ENCODE measurements at places on chromosomes 2 and 18.

DNA sequence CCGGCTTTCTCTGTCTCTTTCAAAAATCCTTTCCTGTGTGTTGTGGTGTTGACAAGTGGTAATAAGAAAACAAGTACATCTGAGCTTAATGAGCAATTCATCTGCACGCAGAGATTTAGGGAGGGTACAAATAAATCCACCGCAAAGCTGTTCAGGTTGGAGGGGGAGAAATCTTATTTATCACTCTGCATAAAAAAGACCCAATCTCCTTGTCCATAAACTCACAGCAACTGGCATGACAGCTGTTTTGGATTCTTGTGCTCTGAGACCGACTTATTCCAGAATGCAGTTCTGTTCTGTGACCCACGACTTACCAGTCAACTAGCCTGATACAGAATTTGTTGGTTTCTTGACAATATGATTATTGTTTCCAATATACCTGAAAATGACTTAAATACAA lies 380.1 kb downstream of the SOX11 start:
- no peak for DNase-seq

DNA sequence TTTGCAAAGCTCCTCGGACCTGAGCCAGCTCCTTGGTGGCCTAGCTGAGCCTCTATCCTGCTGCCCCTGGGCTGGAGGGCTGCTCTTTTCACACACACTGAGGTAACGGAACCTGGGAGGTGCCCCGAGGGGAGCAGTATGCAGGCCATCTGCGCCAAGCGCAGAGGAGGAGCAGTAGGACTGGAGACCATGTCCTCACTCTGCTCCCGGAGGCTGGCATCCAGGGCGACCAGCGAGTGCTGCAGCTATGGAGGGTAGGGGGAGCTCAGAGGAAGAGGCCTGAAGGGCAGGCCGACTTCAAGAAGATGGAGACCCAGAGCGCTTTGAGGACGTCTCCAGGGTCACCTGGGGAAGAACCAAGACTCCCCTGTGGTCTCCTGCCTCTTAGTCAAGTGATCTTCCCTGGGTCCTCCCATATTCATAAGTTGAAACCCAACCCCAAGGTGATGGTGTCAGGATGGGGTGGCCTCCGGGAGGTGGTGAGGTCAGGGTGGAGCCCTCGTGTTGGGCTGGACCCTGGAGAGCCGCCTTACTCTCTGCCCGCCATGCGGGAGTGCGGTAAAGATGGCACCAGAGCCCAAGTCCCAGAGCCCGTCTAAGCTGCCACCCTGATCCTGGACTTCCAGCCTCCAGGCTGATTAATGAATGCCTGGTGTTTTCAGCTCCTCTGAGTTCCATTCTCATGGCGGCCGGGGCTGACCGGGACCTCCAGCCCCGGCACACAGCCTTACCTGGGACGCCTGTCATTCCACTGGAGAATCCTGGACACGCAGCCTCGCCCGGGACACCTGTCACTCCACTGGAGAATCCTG lies 160.7 kb downstream of the NDUFA10 start:
- no peak for DNase-seq

- DNase-seq: no peak
Measured at GRCh38 chr2:202965810-202966460, 48.7 kb upstream of the NBEAL1 start.

DNA sequence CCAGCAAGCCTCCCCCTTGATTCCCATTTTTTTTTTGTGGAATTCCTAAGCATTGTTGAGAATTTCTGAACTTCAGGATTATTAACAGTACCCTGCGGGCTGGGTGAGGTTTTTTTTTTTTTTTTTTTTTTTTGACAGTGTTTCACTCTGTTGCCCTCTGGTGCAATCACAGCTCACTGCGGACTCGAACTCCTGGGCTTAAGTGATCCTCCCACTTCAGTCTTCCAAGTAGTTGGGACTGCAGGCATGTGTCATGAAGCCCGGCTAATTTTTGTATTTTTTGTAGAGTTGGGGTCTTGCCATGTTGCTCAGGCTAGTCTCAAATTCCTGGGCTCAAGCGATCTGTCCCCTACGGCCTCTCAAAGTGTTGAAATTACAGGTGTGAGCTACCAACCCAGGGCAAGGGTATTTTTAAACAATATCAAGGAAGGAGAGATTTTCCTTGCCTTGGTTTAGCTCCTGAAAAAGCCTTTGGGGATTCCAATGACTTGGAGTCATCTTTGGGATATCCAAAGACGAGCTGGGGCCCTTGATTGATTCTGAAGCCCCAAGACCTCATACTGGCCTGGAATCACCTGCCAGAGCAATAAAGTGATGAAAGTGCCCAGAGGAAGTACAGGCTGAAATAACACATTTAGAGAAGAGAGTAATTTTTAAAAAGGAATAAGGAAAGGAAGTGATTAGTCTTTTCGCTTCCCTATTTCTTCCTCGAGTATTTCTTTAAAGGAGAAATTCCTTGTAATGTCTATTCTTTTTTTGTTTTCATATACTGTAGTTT lies 240.2 kb downstream of the TGIF1 start:
- no peak for DNase-seq

DNA sequence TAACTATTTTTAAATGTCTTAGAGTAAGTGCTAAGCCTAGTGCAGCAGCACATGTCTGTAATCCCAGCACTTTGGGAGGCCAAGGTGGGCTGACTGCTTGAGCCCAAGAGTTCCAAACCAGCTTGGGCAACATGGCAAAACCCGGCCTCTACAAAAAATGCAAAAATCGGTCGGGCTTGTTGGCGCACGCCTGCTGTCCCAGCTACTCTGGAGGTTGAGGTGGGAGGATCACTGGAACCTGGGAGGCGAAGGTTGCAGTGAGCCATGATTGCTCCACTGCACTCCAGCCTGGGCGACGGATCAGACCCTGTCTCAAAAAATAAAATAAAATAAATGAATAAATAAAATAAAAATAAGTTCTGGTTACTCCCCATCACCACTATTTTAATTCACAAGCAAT lies 783.4 kb downstream of the ERBB4 start:
- no peak for DNase-seq

GRCh38 chr18:49910019-49910418 lies 96.7 kb upstream of the ACAA2 start:
- DNase-seq: no peak

GRCh38 chr2:12170121-12170520 lies 423.7 kb downstream of the LPIN1 start:
- no peak for DNase-seq

GRCh38 chr2:120920454-120921148 lies 184.9 kb downstream of the GLI2 start:
- no peak for DNase-seq

- DNase-seq: no peak
Measured at GRCh38 chr2:24707143-24707542, 86.0 kb downstream of the PTRHD1 start.

DNA sequence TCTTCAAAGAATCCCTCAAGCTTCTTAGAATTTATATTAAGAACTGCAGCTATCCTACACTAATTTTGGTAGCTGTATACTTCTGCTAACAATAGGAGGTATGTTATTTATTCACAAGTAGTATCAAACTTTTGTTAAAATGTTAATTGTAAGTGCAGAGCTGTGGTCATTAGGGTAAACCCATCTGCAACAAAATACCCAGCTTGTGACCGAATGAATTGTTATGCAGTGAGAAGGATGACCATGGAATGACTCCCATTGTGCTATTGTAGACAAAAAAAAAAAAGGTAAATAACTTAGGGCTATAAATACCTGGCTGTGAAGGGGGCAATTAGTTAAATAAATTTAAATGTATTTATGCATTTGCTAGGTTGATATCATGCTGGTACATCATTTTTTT lies 186.1 kb downstream of the ADCYAP1 start:
- DNase-seq: no peak

DNA sequence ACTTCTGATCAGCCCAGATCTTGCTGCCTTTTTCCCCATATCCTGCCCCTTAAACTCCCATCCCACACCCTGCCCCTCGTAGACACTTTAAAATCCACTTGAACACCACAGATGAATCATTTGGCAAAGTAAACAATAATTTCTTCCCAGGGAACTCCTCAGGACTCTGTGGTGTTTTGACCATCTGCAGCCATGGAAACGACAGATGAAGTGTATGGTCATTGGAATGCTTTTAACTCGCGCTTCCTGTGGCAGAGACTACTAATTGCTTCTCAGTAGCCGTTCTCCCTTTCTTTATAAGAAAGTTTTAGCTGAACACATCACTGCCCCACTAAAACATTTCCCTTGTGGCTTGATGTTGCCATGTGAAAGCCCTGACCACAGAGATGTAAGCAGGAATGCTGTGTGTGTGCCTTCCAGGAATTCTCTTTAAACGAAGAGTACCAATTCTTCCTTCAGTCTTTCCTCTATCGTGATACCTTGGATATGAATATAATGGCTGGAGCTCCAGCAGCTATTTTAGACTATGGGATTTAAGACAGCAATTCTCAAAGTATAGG lies 92.7 kb upstream of the PARD3B start:
- no peak for DNase-seq

DNA sequence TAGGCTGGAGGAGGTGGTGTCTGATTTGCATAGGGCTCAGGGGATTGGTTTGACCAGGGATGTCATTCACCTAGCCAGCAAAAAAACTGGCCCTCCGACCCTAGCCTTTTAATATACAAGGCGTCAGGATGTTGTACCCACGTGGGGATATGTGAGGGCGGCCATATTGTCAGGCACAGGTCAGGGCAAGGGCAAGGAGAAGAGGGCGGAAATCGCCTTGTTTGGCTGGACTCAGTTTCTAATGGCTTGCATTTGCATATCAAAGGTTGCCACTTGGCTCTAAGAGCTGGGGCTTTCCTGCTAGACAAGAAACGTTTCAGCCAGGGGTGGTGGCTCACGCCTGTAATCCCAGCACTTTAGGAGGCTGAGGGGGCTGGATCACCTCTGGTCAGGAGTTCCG lies 24.9 kb upstream of the PDCL3 start:
- no peak for DNase-seq

DNA sequence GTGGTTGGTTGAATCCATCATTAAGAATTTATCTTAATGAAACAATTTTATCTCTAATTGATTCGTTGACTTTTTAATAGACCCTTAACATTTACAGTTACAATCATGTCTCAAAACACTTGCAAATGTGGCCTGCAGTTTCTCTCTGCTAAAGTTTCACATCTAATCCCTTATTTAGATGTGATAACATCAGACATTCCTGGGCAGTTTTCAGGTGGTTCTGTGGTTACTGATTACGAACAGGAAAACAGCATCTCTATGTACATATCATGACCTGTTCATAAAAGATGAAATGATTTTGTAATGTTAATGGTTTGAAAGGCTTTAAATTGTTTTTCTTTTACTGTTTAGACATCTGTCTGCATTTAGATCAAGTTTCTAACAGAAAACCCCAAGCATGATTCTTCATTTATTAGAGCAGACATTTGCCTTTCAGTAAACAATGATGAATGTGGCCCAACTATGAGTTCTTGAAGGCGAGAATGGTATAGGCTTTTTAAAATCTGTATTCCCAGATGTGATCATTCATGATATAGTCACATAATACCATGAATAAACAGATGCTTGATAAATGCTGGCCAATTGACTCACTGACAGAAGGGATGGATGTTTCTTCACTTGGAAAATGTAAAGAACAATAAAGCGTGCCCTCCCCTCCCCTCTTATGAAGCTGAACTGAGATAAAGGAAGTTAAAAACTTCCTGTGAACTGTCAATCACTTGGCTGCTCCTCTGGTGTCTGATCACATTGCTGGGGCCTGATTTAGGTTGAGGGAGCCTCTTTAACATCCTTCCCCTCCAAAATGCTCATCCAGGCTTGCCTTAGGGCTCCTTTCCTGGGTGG lies 3.5 kb downstream of the CAPN14 start:
- DNase-seq: no peak

- DNase-seq: peak; percentile 85
Measured at GRCh38 chr2:172253190-172254052, 150.7 kb upstream of the DLX2 start.

GRCh38 chr18:54162431-54162830 lies 62.0 kb downstream of the MBD2 start:
- DNase-seq: no peak

- DNase-seq: no peak
Measured at GRCh38 chr2:200814917-200815316, 3.2 kb downstream of the BZW1 start.

- no peak for DNase-seq
Measured at GRCh38 chr18:62426191-62426488, 96.7 kb upstream of the ZCCHC2 start.

- no peak for DNase-seq
Measured at GRCh38 chr2:151977631-151978030, 121.2 kb downstream of the CACNB4 start.

- DNase-seq: no peak
Measured at GRCh38 chr2:19711470-19712372, 190.1 kb downstream of the TTC32 start.

Measured in KG1 (cell line).